ENCODE measurements at places on chromosomes 1 and 21.

- DNase-seq, result no peak
These were observed 188.4 kb upstream of the DMRTA2 start for GRCh38 chr1:50611675-50612074.

DNA sequence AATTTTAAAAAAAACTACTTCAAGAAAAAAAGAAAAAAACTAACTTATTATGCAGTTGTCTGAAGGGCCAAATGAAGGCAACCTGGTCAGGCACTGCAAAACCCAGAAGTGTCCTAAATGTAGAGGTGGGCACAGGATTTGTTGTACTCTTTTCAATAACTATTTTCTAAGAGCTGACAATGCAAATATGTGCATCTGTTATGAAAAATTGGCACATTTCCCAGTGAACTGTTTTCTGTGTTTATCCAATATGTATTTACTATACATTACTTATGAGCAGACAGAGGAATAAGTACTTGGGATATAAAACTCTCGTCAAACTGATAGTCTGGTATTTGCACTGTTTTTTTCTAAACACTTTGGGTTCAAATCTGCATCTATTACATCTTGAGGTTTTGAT, 188.0 kb upstream of the C21orf91 start:
- no peak for DNase-seq

- no peak for DNase-seq
These were observed 83.3 kb downstream of the ETS2 start for GRCh38 chr21:38888991-38889561.

GRCh38 chr1:85134583-85135391, 66.0 kb downstream of the SYDE2 start:
- no peak for DNase-seq

DNA sequence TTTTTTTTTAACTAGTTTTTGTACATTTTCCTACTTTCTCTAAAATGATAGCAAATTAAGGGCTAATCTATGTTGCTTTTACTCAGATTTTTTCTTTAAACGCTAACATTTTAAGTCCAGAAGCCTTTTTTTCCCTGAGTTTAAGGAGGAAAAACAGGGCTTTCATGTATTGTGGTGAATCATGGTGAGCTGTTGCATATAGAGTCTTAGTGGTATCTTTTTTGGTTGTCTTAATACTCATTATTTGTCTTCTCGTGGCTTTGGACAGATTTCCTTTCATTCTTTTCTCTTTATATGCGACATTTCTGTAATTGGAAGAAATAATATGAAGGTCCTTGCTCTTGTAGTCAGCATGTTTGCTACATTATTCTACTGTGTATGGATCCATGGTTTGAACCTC, 1015.6 kb downstream of the PLA2G4A start:
- no peak for DNase-seq

DNA sequence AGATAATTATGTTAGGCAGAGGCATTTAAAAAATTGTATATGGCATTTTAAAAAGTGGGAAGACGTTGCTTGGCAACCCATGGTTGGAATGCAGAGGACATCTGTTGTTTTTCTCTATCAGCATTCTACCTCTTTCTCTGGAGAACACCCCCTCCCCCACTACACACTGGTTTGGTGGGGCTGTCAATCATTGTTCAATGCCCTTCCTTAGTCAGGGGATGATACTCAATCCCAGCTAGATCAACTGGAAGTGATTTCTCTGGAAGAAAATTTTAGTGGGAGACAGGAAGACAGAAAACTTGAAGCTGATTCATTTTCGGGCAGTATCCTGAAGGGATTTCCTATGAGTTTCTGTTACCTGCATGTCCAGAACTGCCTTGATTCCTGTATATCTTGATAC, 35.7 kb upstream of the CAP1 start:
- DNase-seq, result no peak

DNA sequence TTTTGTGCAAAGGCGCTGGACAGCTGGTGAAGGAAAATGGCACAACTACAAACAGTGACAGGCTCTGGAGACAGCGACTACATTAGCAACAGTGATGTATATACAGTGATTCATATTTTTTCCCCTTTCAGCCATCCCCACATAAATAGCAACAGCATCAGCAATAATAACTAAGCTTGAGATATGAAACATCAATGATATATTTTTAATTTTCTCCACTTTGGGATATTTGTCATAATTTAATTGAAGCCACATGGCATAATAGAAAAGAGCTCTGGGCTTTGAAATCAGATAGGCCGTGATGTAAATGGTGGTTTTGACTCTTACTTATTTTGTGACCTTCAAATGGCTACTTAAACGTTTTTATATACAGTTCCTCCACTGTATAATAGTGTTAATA, 764.3 kb upstream of the PRMT6 start:
- DNase-seq, result no peak

DNA sequence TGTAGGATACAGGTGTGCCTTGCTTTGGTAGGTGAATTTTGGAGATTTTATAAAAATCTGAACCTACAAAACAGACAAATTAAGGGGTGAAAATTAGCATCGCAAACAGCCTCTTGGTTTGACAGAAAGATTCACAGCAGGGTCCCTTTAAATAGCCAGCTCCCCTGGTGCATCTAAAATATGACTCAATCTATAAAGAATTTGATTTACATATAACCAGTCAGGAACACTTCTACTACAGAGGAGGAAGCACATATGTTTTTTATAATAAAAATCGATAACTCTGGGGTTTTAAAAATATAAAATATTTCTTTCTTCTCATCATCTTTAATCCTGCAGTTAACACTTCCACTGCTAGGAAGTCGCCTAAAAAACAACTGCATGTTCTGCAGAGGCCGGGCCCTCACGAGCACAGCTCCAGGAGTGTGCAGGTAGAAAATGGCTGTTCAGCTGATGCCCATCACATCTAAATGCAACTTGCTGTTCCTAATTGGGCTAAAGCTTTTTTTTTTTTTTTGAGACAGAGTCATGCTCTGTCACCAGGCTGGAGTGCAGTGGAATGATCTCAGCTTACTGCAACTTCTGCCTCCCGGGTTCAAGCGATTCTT, 203.4 kb downstream of the HS2ST1 start:
- DNase-seq, result no peak
